Right forelimb (tissue), 1 donor: ENCODE measurements at places on chromosomes 11 and 22.

GRCh38 chr11:129729216-129729615 lies 86.4 kb upstream of the TMEM45B start:
- DNase-seq: no peak

- DNase-seq: no peak
Observed at GRCh38 chr11:123838659-123839058, 32.5 kb upstream of the OR6M1 start.

GRCh38 chr11:128609785-128610184 lies 22.4 kb upstream of the ETS1 start:
- no peak for DNase-seq

DNA sequence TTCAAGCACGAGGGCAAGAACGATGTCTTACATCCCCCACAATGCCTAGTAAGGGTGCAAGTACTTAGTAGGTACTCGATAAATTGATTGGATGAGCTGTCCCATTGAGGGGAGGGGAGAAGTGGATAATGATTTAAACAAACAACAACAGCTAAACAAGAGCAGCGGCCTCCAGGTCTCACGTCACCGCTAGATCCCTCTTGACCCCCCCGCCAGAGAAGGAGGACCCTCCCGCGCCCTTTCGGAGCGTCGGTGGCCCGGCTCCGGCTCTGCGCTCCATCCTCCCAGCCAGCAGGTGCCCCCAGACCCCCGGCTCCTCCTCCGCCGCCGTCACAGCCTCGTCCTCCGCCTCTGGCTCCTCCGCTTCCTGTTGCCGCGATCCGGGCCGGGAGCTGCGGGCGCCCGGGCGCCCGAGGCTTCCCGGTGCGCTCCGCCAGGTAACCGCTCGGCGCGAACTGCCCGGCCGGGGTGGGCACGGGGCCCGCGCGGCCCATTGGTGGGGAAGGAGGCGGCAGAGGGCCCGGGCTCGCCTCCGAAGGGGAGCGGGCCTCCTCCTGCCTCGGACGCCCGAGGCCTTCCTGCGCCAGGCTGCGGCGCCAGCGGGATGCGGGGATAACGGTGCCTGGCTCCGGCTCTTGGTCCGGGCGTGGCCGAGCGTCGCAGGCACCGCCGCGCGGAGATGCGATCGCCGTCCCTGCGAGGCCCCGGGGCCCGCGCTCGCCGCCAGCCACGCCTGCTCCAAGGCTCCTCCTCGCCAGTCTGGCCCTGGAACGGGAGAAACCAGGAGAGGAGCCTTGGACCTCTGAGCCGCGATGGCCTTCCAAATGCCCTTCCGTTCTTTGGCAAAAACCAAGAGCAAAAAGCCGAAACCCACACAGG lies at the start of gene TLCD5:
Gene TLCD5 (plus strand): TSS at position 368 of the 879 bp plus-strand sequence. CDS start 2,143 bp downstream, outside the sequence.
- DNase-seq: peak; percentile 86

GRCh38 chr11:34784318-34784841 lies 131.8 kb downstream of the APIP start:
- DNase-seq: no peak

DNA sequence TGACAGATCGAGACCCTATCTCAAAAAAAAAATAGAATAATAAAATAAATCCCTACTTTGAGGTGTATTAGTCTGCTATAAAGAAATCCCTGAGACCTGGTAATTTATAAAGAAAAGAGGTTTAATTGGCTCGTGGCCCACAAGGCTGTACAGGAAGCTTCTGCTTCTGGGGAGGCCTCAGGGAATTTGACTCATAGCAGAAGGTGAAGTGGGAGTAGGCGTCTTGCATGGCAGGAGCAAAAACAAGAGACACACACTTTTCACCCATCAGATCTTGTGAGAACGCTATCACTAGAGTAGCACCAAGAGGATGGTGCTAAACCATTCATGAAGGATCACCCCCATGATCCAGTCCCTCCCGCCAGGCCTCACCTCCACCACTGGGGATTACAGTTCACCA lies 29.2 kb downstream of the CDPF1 start:
- DNase-seq: no peak

DNA sequence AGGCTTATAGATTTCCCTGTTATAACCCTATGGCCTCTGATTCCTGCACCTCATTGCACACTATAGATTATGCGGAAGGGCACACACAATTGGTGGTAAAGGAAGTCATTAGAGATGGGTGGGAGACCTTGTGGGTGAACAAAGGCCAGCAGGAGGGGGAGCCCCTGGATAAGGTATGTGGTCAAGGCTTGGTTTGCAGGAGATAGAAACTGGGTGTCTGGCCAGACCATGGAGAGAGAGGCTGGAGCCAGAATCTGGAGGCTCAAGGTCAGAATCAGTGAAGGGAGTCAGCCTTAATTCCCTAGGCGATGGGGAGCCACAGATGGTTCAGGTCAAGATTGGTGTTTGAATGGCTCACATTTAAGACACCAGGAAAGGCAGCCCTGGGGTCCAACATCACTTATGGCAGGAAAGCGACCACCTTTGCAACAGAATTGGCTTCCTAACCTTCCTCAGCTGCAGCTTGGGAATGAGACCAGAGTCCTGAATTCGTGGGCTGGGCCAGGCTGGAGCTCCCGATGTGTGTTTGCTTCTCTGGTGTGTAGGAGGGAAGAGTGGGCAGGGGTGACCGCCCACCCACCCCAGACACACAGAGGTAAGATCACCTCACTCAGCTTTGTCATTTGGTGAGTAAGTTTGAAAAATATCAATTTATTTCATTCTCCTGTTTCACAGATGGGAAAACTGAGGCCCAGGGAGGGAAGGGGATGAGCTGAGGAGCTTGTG lies 22.7 kb upstream of the SCUBE1 start:
- DNase-seq: peak; percentile 12
